ENCODE measurements at places on chromosomes 4 and X.

DNA sequence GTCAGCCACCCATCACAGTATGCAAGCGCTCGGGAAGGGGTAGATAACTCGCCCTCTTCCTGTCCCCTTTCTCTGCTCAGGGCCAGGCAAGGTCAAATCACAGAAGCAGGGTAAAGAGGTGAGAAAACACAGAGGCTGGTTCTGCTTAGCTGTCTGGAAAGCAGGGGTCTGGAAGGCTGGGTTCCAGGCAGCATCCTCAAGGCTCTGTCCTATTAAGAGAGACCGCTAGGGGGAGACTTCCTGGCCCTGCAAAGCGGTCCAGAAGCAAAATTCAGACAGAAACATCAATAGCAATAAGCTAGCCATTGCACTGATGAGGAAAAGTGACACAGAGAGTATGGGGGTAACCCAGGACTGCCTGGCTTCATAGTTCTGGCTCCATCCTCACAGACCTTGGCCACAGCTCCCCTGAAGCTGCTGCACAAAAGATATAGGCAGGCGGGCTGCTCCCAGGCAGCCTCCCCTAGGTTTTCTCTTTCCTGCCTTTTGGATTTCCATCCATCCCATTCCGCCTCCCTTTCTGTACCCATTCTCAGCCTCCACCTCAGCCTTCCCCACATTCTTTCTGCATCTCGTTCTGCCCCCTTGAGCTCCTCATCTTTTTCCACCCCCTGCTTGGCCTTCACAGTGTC, 308.5 kb downstream of the EVC2 start:
- DNase-seq: no peak

GRCh38 chrX:79415056-79415455, 47.9 kb upstream of the ITM2A start:
- no peak for DNase-seq

- DNase-seq: no peak
These were observed 71.4 kb upstream of the UGT8 start for GRCh38 chr4:114527170-114527569.

GRCh38 chr4:80611678-80611979, 276.1 kb downstream of the CFAP299 start:
- DNase-seq: no peak

DNA sequence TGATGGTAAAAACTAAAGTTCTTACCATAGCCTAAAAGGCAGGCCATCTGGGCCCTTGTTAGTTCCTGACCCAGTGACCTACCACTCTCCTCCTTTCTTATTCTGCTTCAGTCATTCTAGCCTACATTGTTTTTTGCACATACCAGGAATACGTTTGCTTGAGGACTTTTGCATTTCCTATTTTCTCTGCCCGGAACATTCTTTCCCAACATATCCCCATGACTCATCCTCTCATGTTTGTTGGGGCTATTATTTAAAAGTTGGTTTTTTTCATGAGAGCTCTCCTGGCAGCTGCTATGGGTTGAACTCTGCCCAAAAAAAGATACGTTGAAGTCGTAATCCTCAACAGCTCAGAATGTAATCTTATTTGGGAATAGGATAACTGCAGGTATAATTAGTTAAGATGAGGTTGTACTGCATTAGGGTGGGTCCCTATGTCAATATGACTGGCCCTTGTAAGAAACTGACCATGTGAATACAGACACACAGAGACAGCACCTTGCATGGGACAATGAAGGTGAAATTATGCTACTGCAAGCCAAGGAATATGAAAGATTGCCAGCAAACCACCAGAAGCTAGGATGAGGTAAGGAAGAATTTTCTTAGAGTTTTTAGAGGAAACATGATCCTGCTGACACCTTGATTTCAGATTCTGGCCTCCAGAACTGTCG, 138.3 kb upstream of the PDHA2 start:
- no peak for DNase-seq

DNA sequence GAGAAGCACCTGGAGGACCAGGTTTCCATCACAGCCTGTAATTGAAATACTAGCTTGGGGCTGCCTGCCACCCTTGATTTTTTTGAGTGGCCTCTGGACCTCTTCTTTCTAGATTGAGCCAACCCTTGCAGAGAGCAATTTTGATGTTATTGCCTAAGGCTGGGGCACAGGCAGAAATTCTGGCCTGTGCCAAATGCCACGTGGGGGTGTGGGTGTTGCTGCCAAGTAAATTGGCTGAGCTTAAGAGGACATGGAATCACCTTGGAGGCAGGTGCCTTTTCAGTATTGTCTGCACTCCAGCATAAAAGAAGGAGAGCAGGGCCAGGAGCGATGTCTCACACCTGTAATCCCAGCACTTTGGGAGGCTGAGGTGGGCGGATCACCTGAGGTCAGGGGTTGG, 286.1 kb upstream of the PRPS2 start:
- DNase-seq: no peak

DNA sequence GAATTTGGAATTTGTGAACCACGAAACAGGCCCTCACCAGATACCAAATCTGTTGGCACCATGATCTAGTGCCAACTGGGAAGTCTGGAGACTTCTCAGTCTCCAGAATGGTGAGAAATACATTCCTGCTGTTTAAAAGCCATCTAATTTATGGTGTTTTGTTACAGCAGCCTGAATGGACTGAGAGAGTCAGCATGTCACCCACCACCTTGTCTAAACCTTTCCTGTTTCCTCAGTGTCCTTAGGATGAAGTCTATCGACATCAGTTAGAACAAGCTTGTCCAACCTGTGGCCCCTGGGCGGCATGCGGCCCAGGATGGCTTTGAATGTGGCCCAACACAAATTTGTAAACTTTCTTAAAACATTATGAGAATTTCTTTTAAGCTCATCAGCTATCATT, 42.1 kb downstream of the FREM3 start:
- DNase-seq: no peak
